HTR-8/SVneo (cell line): ENCODE measurements at places on chromosomes 11 and 22.

DNA sequence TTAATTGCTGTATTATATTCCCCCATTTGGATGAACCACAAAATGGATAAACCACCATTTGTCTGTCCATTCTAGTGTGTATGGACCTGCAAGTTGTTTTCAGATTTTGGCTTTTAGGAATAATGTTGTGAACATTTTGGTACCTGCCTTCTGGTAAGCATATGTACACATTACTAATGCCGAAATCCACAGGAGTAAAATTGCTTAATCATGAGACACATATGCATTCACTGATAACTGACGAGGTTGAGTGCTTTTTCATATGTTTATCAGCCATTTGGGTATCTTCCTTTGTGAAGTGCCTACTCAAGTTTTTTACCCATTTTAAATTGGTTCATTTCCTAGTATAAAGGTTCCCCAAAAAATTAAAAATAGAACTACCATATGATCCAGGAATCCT lies 34.2 kb downstream of the OSBP2 start:
- DNase-seq, result no peak

DNA sequence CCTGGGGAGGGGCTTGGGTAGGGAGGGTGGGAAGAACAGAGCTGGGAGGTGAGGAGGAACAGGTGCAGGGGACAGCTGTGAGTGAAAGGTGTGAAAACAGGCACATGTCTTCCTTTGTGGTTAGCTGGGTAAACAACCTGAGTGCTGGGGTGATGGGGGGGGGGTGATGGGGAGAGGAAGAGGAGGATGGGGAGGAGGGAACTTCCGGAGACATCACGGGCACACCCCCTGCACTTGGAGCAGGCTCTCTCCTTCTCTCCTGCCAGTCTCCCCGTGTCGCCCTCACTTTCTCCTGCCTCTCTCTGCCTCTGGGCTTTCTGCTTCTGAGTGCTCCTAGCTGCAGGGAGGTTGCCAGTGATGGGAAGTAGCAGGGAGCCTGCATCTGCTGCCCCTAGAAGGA lies 8.8 kb downstream of the CXCR5 start:
- no peak for DNase-seq

DNA sequence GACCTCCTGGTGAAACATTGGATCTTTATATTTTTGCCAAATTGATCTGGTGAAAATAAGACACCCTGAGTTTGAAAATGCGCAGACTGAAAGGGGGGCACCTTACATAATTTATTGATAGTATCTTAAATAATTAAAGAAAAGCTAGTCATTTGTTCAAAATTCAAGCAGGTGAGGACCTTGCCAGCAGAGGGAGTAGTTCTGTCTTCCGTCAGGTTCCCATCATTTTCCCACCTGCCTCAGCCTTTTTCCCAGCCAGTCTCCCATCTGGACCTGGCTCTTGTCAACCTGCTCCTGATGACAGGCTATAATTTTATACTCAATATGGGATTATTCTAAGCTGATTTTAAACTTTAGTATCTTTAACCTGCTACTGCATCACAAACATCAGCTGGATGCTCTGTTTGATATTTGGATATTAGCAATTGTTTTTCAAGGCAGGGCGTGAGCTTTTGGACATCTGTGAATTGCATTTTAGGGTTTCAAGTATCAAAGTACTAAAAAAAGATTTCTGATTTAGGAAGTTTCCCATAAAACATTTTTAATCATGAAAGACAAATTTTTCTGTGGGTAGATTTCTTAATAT lies 132.0 kb downstream of the ELP4 start:
- DNase-seq, result peak; percentile 1

DNA sequence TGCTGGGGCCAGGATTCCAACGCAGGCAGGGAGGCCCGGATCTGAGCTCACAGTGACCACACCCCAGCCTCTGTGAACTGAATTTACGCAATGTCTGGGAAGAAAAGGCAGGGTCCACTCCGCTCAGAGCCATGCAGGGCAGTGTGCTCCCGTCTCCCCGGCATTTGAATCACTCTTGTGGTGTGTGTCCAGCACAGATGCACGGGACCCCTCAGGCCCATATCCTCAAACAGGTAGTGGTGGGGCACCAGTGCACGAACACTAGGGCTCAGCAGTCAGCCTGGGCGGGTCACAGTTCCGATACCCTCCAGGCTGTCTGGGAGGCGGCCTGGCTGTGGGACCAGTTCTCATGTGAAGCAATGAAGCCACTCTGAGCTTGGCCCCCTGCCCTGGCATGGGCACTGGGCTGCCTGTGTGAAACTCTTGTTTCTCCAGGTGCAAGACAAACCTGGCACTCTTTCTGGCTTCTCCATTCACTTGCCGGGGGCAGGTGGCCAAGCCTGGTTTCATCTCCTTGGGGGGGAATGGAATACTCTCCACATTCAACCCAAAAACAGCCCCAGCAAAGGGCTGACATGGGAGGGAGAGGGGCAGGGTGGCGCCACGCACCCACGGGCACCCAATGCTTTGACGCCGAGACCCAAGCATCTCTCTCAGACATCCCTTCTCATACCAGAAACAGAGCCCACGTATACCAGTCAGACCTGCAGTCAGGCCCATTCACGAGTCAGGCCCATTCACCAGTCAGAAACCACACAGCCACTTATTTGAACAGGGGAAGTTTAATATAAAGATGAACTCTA lies 14.3 kb downstream of the DHCR7 start:
- no peak for DNase-seq

GRCh38 chr11:32068134-32068870 lies 22.6 kb upstream of the RCN1 start:
- no peak for DNase-seq

DNA sequence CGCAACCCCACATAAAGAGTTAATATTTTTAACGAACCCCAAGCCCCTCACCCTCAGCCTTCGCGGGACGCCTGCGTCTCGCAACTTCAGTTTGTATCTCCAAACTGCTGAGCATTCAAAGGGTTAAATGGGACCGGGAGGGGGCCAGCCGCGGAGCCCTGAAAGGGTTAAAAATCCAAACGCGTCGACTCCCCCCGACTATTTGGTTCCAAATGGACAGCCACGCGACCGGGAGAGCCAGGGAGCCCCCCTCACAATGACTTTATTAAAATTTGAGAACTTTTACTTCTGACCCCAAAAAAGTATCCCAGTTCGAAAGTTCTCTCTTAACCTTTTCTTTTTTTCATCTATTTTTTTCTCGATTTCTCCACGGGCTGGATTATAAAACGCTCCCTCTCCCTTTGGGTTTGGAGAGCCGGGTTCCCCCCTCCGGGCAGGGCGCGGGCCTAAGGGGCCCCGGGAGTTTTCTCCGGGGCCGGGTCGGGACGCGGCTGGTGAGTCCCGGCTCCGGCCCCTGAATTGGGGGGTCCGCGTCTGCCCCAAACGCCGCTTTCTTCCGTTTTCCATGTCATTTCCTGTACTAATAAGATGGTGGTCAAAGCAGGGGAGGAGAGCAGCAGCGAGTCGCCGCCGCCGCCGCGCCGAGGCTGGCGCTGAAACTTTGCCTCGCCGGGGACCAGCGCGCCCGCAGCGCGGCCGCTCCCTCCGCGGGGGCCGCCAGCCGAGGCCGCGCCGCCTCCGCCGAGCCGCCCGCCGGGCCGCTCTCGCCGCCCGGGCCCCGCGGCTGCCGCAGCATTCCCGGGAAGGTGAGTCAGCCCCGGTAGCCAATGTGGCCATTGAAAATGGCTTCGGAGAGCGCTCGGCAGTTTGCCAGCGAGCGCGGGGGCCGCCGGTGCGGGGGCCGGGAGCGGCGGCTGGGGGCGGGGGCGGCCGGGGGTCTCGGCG lies at the start of gene PRDM11:
Gene PRDM11 (plus strand): TSS at position 568 of the 945 bp plus-strand sequence. CDS start 35,128 bp downstream, outside the sequence.
- DNase-seq, result peak; percentile 54

GRCh38 chr11:123354371-123354975 lies 75.6 kb upstream of the GRAMD1B start:
- DNase-seq, result no peak

DNA sequence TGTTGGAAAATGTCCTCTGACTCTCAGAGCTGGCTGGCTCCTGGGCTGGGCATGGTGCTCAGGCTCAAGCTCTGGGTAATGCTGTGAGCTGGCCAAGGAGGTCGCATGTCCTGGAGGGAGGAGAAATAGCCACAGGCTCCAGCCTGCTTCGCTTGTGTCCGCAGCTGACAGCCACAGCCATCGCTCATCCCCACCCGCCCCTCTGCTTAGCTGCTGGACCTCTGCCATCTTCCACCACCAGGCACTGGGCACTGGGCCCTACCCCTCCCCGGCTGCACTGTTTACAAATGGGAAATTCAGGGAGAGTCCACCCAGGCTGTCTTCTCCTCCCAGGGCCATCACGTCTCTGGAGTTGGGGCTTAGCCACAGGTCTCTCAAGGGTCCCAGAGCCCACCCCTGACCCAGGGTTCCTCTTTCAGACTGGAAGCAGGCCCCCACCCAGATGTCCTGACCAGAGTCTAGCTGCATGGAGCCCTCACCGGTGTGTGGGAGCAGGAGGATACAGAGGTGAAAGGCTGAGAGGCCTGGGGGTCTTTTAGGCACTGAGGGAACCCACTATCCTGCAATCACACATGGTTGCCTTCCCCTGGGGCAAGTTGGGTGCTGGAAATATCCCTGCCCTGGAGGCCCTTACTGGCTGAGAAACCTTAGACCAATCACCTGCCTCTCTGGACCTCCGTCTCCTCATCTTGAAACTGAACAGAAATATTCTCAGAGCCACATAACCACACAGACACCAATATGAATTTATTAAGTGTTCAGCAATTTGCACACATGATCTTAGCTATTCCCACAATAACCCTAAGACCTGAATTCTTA lies 62.7 kb downstream of the CD82 start:
- peak; percentile 45 for DNase-seq

DNA sequence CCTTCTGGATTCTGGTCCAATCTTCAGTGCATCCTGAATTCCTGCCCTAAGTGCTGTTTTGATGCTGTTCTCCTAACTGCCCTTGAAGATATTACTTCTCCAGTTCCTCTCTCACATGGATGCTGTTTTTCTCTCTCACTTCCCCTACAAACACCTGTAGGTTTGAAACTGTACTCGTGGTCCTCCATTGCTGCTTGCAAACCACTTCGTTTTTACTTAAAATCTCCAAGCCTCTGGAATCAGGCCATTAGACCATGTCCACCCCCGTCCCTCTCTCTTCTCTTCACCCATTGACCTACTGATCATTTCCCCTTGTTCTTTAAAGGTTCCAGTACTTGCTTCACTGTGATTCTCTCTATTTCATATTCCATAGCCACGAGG lies 988.1 kb downstream of the NTM start:
- no peak for DNase-seq

GRCh38 chr11:15981292-15981691 lies 375.1 kb downstream of the SOX6 start:
- no peak for DNase-seq

GRCh38 chr11:125348141-125348651 lies 147.9 kb downstream of the FEZ1 start:
- no peak for DNase-seq

- no peak for DNase-seq
Measured at GRCh38 chr11:13206086-13206640, 71.4 kb upstream of the BMAL1 start.

GRCh38 chr11:46472662-46472994 lies 81.1 kb upstream of the CHRM4 start:
- DNase-seq, result no peak

DNA sequence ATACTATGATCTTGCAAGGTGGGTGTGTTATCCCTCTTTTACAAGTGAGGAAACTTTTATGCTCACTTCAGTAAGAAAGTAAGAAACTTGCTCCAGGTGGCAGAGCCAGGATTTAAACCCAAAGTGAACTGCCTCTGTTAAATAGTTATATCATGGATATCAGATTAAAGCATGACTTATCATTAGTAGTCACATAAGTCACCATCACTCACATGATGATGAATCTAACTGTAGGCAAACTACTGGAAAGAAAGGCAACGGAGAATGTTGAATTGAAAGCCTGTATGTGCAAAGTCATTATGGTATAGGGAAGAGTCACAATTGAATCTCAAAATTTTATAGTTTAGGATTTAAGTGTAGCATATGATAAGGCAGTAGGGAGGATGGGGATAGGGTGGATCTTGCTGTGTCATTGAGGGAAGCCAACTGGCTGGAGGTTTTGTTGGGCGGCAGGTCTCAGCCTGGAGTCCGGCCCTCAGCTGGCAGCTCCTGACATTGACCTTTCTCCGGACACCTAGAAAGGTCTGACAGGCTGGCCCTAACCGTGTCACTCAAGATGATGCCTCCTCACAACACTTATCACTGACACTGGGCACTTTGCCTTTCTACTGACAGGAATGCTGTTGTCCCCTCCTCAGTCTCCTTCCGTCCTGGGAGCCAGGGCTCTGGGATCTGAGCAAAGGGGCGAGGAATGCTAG lies 98.3 kb downstream of the EMSY start:
- DNase-seq, result no peak

DNA sequence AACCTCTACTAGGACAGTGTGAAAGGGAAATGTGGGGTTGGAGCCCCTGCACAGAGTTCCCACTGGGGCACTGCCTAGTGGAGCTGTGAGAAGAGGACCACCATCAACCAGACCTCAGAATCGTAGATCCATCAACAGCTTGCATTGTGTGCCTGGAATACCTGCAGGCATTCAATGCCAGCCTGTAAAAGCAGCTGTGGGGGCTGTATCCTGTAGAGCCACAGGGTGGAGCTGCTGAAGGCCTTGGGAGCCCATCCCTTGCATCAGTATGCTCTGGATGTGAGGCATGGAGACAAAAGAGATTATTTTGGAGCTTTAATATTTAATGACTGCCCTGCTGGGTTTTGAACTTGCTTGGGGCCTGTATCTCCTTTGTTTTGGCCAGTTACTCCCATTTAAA lies 46.3 kb downstream of the PGR start:
- DNase-seq, result no peak

- no peak for DNase-seq
Measured at GRCh38 chr22:17867160-17867785, 93.0 kb upstream of the BID start.

- DNase-seq, result no peak
Measured at GRCh38 chr11:34614344-34615104, 6.4 kb upstream of the EHF start.

DNA sequence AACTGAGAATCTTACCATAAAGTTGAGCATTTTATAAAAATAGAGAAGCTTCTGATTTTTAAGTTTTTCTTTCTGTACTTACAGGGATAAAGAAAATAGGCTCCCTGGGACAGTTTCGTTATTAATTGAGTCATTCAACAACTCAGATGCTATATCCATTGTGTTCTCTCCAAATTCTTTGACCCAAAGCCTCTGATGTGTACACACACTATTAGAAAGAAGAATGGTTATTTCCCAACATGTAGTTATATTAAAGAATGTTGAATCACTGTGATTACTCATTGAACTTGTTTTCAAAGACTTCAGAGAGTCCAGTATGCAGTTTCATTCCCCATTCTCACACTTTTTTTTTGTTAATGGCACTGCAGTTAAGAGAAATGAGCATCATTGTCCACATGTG lies 734.3 kb upstream of the ARHGAP42 start:
- DNase-seq, result no peak

DNA sequence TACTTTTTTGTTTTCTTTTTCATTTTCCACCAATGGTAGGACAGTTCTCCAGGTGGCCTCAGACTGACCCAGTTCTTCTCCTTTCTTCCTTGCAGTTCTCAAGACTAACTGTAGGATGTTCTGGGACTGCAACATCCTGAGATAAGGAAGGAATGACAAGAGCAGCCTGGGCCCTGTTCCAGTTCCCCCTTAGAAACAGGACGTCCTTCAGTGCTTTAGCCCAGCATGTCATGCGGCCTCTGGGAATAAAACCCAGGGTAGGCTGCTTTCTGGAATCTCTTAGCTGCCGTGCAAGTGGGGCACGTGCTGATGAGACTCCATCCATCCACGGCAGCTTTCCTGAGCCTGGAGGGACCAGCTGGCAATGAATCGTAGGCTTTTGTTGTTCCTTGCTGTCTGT lies 24.0 kb upstream of the CADM1 start:
- no peak for DNase-seq

- no peak for DNase-seq
Measured at GRCh38 chr11:61172888-61173287, 11.7 kb upstream of the VPS37C start.

GRCh38 chr22:44550711-44551491 lies 52.9 kb upstream of the RTL6 start:
- peak; percentile 71 for DNase-seq
